ENCODE measurements at places on chromosomes 3 and 15.

DNA sequence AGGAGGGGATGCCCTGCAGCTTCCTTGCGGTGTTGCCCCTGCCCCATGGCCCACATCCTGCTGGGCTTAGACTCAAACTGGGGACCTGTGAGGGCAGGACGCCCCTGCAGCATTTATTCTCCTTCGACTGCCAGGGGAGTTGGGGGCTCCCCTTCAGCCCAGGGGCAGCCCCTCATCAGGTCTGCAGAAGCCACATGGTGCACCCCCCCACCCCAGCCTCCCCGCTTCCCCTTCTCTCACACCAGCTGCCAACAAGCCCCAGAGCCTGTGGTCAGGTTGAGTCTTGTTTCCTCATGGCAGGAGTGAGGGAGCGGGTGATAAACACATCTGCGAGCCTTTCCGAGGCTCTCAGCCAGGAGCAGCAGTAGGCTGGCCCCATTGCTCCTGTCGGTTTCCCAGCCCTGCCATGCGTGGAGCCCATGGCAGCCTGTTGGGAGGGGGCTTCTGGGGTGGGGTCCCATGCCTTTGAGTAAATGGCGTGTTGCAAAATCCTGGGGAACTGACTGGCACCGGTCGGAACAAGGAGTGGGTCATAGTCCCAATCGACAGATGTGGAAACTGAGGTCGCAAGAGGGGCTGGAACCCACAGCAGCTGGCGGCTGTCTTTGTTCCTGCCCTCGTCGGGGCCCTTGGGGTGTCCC, 27.8 kb downstream of the WNT7A start:
- no peak for DNase-seq

DNA sequence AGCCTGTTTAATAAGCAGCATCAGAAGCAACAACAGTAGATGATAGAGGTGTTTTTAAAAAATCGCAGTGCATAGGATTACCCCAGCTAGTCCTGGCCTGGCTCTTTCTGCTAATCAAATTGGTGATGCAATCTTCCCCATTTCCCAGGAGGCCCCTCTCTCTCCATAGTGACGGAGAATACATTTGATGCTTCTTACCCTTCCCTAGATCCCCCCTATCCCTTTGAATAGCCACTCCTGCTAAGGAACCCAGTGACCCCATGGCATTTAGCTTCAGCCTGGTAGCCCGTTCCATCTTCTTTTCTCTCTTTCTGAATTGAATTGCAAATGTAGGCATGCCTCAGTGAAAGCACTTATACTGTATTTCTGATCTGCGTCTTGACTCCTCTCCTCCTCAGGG, 223.6 kb upstream of the GAP43 start:
- no peak for DNase-seq

DNA sequence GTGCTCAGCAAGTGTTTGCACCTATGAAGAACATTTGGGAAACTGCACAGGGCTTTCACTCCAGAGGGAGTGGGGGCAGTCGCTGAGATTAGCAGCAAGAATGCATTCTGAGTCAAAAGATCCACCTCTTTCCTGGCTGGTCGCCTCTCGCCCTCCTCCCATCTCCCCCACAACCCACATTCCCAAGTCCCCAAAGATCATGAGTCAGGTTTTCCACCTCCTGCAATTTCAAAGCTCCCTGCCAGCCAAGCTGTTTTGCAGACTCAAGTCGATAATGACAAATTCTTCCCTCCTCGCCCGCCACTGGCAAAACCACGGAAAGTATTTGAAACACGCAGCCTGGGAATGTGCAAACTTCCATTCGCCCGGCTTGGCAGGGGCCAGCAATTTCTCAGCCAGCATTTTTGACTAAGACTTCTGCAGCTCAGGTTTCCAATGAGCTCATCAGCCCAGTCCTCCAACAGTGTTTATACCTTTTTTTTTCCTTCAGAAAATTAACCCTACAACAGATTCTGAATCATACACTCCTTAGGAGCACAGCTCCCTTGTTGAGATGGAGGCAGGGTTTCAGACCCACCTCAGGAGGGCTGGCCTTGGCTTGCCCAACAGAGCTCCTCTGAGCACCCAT, 181.4 kb downstream of the SMAD6 start:
- DNase-seq = no peak

DNA sequence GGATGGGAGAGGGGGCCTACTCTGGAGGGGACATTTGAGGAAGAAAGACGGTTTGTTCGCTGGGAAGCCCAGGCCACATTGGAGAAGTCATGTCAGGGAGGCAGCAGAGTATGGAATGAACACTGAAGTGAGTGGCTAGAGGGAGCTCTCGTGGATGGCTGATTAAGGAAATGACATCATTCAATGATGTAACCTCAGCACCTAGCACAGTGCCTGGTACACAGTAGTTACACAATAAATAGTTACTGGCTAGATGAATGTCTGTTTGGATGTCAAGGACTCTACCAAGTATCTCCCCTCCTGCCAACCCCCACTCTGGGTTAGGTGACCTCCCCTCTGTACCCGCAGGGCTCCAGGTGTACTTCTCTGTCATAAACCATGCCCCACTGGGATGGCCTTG, 121.1 kb downstream of the CLSTN2 start:
- DNase-seq = no peak

- no peak for DNase-seq
Measured at GRCh38 chr3:140636406-140637138, 41.3 kb upstream of the TRIM42 start.

DNA sequence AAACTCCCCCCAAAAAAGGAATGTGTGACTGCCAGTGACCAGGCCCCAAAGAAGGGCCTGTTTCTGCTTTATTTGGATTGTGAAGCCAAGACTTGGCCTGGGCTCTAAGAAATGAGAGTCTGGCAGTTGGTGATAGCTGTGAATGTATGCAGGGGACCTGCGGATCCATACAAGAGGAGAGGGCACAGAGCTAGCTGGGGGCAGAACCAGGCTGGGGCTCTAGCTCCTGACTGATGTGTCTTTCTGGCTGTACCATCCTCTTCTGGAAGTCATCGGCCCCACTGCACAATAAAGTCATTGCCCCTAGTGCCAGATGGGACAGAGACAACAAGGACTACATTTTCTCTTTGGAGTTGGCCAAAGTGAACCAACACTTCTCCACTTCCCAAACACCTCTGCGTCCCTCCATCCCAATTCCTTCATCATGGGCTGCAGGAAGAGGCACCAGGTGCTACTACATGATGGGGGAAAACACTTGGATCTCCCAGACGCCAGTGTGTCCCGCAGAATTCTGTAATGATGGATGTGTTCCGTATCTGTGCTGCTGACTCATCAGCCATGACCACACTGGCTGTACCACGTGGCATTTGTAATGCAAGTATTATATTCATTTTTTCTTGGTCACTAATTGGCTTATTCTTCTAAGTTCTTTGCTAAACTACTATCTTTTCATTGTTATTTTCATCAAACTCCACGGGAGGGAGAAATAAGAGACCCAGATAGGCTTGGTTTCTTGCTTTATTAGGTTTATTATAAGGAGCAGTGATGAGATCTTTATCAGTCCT, 1.7 kb upstream of the PLA2G4F start:
- DNase-seq = no peak

- no peak for DNase-seq
Measured at GRCh38 chr3:15623535-15624440, 22.2 kb downstream of the BTD start.

DNA sequence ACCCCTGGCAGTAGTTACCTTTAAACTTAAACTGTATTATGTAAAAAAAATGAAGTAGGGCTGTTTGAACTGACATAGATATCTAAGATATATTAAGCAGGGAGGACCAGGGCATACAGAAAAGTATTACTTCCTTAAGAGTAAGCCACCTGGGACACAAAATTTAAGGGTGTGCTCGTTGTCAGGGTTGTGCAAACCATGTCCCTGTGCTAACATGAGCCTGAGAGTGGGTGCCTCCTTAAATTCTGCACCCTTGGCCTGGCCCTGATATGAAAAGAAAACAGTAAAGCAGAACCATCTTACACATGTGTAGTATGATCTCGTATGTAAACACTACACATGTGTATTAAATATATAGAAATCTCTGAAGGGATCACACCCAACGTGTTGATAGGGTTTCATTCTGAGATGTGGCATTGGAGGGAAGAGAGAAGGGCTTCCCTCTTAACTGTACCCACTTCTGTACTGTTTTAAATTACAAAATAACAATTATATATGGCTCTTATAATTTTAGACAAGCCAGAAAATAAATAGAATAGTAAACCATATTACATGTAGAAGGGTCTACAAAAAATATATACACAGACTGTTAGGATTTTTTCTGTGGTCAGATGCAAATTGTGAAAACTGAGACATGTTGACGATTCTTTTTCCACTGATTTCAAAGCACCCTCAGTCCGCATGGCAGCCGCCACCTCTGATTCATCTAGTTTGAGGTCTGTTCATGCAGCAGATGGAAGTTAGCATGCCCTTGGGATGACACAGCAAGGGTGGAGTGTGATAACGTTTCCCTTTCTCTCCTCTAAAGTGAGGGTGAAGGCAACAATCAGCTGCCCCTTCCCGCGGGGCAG, 400.8 kb upstream of the PROK2 start:
- DNase-seq = peak; percentile 31

DNA sequence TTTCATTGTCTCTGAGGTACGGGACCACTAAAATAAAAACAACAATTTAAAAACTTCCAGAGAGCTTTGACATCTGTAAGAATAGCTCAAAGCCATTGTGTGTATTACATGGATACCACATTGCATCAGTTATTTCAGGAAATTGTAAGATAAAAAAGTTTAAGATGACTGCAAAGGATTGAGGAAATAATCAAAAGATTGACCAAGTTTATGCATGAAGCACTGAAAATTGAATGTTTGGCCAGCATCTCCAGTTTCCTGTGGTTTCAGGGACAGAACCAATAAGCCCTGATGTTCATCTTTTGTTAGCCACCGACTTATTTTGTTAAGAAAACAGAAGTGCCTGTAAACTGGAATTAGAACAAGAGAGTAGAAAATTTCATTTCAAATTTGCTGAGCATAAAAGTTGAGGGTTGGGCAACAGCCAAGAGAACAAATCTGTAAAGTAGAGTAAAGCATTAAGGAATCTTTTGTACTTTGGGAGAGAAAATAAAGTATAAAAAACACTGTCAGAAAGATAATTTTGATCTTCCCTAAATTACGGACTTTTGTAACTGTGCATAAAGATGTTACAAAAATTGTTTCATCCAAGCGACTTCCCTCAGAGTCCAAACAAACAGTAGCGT, 211.5 kb upstream of the P2RY1 start:
- no peak for DNase-seq

- no peak for DNase-seq
Measured at GRCh38 chr15:80058044-80058443, 1.4 kb upstream of the ZFAND6 start.

- no peak for DNase-seq
Measured at GRCh38 chr3:149542375-149543312, 68.1 kb downstream of the TM4SF4 start.

DNA sequence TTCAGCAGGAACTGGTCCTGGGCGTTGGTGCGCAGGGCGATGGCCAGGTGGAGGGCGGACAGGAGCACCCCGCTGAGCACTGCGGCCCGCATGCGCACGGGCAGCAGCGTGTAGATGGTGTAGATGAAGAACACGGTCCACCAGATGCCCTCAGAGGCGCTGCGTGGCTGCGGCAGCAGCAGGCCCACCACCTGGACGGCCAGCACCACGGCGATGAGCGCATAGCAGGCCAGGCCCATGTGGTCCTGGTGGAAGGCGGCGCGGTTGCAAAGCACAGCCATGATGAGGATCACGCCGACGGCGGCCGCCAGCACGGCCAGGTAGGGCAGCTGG, 1.5 kb downstream of the ADCY5 start:
- DNase-seq = no peak

DNA sequence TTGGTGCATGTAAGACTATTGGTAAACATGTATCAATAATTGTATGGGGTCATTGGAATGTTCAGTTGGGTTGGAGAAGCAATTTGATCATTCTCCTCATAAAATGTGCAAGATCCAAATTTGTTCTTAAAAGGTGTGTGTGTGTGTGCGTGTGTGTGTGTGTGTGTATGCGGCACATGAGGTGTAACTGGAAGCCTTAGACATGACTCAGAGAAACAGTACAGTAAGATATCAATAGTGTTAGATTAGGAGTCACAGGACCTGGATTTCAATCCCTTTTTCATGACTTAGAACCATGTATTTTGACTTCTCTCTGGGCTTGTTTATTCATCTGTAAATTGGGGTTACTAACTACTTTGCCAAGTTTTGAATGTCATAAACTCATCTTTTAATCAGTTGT, 38.3 kb downstream of the RSRC1 start:
- no peak for DNase-seq

GRCh38 chr3:159637883-159638542, 350.6 kb upstream of the IL12A start:
- no peak for DNase-seq

DNA sequence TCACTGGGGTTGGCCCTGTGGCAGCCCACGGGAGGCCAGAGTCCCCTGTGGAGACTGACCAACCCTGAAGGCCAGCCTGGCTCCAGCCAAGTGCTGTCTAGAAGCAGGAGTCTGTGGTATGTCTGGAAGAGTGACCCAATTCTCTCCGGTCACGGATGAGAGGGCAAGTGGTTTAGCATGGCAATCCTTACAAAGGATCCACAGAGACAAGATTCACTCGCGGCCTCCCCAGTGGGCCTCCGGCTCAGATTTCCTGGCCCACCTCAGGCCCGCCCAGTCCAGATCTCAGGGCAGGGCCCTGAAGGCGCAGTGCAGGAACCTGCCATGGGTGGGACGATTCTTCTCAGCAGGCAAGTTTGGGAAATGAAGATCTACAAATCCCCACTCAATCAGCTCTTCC, 5.0 kb upstream of the BCL2L10 start:
- no peak for DNase-seq

- no peak for DNase-seq
Measured at GRCh38 chr15:74024687-74025086, 30.2 kb downstream of the PML start.

DNA sequence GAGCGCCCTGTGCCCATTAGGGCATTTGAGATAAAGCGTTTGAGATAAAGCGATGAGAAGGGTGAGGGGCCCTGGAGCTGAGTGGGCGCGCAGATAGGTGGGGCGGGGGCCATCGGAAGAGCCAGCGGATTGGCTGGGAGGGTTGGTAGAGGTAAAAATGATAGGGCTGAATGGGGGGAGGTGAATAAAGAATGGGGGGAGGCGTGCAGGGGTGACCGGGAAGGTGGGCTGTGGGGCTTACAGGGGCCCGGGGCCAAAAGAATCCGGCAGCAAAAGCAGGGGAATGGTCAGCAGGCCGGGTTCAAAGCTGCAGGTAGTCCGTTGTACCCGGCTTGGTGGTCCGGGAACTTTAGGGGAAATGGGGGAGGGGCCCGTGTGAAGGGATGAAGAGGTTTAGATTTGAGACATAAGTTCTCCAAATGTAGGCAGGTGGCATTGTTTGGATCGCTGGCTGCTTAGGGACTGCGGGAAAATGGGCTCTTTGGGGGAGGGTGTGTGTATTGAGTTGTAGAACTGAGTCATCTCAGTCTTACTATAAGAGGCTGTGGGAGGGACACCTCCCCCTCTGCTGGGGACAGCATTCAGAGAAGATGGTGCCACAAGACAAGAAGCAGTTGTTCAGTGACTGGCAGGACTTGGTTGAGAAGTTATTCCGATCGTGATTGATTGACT, 610 bp downstream of the ARID3B start:
- DNase-seq = peak; percentile 53

Data from stimulated activated CD4-positive, alpha-beta T cell treated with anti-CD3 and anti-CD28 coated beads, Interleukin-2, amount 100 ng/mL, for 48 hours (primary cell).